ENCODE measurements at places on chromosomes 5 and 9.

DNA sequence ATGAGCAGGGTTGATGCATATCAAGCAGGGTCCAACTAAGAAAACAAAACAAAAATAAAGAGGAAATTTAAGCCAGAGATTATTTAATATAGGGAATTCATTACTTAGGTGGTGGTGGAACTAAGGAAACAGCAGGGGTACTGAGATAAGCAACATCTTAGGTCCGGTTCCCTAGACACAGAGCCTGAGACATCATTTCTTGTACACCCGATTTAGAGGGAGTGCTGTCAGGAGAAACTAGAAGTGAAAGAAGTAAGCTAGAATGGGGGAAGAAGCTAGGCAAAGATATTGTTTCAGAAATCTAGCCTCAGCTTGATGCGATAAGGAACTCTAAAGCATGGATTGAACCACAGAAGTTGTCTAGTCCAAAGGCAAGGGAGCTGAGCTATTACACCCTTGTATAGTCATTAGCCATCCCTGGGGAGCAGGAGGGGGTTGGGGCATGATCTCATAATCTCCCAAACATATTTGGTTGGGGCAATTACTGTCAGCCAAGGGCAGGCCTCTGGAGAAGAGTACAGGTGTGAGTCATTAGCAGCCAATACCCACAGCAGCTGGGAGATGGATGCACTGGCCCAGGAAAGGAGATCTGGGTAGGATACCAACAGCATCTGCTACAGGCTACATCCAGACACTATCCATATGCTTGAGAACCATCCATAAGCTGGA lies 194.5 kb downstream of the ARL15 start:
- DNase-seq, result no peak

GRCh38 chr9:22208846-22209585 lies 199.9 kb upstream of the CDKN2B start:
- DNase-seq, result no peak

DNA sequence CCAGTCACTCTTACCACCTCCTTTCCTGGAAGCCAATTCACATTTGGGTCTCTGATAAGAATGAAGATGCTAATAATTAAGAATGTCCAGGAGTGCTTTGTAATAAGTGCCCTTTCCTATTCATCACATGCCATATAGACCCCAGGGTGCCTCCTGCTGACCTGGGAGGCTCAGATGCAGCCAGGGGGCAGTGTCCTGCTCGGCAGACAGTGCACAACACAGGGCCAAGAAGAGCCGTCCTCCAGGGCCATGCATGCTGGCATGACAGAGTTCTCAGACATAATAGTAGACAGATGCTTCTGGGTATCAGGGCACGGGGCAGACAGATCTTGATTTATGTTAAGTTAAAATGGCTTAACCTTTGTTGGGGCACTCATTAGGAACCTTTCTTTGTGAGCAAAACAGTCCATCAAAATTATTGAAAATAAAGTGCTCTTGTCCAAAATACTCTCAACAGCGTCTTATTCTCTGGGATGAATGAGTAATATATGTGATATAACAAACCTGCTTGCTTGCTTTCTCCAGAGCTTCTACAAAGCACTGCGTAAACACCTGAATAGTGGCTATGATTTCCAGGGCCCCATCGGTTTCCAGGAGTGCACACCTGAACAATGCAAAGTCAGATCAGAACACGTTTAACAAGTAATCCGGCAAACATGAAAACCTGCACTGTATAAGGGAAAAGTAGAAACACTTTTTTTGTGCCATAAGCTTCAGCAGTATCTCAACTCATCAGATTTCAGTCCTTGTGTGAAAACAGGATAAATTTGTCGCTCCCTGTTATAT lies 192.7 kb downstream of the FANCC start:
- no peak for DNase-seq

DNA sequence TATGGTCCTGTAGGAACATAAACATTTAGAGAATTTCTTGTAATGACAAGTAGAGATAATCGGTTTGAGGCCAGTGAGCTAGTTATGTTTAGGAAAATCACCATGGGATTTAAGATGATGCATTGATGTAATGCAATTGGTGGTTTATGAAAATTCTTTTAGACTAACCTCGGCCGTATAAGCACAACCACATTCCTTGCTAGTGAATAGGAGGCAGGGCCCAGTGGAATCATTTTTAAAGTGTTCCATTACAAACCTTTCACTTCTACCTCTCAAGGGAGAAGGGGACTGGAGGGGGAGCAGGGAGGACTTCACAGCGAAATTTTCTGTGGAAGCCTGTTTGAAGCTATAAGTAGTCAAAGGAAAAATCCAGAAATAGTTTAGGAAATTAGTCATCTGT lies 71.8 kb upstream of the NFIL3 start:
- no peak for DNase-seq

GRCh38 chr5:175711031-175711430 lies 53.2 kb downstream of the HRH2 start:
- DNase-seq, result no peak

DNA sequence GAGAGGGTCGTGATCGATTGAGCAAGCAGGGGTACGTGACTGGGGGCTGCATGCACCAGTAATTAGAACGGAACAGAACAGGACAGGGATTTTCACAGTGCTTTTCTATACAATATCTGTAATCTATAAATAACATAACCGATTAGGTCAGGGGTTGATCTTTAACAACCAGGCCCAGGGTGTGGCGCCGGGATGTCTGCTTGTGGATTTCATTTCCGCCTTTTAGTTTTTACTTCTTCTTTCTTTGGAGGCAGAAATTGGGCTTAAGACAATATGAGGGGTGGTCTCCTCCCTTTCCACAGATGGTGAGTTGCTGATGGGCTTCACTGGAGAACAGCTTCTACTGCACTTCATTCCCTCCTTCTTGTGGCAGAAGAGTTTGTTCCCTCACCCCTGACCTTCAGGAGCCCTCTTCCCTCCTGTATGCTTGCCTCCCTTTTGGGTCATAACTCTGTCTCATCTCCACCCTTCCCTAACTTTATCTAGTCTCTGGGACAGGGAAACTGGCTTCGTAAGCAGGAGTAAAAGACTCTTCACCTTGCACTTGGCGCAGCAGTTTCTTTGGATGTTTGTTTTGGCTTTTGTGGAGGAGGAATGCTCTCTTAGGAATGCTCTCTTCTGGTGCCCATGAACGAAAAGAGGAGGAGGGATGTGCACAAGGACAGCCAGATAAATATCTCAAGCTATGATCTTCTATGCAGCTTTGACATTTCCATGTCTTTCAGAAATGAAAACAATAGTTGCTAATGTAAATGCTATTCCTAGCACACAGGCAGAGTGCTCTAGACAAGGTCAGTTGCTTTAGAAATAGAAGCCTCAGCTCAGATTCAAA lies 139.8 kb upstream of the RPS23 start:
- no peak for DNase-seq
